ENCODE measurements at places on chromosomes 5 and 9.

DNA sequence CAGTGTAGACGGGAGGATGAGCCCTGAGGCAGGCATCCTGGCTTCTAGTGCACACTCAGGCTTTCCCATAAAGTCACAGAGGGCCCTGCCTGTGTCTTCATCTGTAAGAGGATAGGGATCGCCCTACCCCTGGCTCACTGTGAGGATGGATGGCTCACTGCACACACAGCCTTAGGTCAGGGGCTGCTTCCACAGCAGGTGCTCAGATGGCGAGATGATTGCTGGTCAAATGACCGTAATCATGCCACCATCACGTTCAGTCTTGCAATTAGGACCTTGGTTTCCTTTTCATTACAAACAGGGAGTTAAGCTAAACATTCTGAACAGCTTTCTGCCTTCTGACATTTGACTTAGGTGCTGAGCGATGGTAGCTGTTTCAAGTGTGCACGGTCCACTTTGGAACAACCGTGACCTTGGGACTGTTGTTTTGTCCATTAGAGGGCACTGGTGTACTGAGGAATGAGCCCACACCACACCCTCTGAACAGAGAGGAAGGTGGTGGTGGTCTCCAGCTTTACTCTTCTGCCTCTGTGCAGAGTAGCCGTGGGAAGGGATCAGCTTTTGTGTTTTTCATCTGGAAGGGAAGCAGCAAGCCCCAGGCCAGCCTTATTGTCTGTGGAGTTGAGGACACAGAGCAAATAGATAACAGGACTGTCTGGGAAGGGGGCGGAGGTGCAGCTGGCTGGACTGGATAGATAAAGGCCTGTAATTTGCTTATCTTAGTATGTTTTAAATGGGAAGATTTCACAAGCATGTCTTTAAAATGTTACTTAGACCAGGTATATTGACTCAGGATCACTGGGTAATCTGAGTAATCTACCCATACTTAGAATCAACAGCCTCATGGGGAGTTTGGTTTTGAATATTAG is 183.1 kb downstream of the TRIO start:
- no peak for DNase-seq

GRCh38 chr5:56480705-56481427 is 247.7 kb upstream of the ANKRD55 start:
- no peak for DNase-seq

DNA sequence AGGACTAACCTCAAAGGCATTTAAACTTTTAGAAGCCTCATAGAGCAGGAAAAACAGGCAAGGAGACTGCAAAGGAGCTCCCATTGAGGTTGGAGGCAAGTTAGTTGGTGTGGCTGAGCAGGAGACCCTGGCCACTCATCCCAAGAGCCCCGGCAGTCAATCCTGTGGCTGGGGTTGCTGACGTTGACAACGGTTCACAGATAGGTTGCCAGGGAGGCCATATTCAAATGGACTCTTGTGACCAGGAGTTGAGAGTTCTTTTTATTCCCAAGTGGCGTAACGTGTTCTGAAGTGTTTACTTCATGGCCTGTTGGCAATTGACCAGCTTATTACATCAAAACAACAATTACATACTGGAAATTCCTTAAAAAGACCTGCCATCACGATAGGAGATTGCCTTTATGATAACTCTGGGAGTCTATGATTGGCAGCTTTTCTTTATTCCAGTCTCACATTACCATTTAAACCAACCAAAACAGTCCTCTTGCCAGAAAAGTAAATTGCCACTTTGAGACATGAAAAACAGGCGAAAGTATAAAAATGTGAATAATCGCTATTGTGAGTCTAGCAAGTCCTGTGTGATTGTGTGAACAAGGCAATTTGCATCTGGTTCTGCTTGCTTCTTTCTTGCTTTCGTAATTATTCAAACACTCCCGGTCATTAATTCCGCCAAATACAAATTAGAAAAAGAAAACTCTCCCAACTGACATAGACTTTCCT is 394.9 kb downstream of the MED10 start:
- no peak for DNase-seq

DNA sequence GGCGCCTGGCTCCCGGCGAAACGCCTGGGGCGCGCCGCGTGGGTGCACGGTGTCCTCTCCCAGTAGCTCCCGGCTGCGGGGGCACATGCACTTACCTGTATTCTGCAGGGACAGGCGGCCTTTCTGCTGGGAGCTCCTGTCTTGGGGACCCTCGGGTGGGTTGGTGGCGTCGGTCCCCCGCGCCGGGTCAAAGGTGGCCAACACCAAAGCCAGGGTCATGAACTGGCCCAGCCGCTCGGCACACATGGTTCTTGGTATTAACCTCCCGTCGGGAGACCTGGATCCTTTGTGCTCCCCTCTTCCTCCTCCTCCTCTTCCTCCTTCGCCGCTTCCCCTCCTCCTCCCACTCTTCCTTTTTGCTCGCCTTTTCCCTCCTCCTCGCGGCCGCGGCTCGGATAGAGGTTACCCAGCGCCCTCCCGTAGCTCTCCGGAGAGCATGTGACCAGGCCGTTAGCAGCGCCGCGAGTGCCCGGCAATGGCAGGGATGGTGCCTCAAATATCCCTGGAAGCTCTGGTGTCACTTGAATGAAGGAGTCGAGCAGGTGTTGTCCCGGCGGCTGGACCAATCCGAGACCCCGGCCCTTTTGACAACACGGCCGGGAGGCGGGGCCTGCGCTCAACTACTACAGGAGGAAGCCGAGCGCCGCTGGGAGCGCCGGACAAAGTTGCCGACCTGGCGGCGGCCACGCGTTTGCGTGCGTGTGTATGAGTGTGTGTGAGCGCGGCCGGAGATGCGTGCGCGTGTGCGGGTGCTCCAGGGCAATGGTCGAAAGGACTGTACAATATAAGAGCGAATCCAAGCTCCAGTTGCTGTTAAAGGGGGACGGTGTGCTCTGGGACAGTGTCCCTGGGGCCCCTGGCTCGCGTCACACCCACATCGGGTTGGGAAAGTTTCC is at the start of gene STC2:
Gene STC2, minus strand, starts transcription at position 467 of the 896 bp plus-strand sequence. Its CDS starts 221 bp downstream, at position 246.
- peak; percentile 14 for DNase-seq

- no peak for DNase-seq
Measured at GRCh38 chr9:136403915-136404800, 4.2 kb upstream of the SNAPC4 start.

Measured in stimulated activated CD8-positive, alpha-beta memory T cell treated with anti-CD3 and anti-CD28 coated beads, Interleukin-4, amount 100 ng/mL, for 24 hours (primary cell).